HFFc6 (cell line): ENCODE measurements at places on chromosomes 6 and 20. TPM values are rescaled to one million over a fixed set of nuclear protein-coding genes. Genes with fewer than 3 reads are reported as not detected.

Gene SPATA25
- total RNA-seq: 0.47 and 0.48 TPM in 2 replicates

Gene RAET1L
- not detected in 3 replicates for total RNA-seq

Gene MKKS
- 8.4 to 12.1 TPM (median 10.7 TPM) in 3 replicates for total RNA-seq

Gene RUNX2
- total RNA-seq: 7.0 to 9.6 TPM (median 8.0 TPM) in 3 replicates

Gene NTSR1
- 3.5 to 5.7 TPM (median 5.3 TPM) in 3 replicates for total RNA-seq

Gene B4GALT5
- 21.8 to 23.1 TPM (median 22.2 TPM) in 3 replicates for total RNA-seq

- DNase-seq: no peak
Observed at GRCh38 chr6:157531169-157531985, 150.4 kb downstream of the ZDHHC14 start.

DNA sequence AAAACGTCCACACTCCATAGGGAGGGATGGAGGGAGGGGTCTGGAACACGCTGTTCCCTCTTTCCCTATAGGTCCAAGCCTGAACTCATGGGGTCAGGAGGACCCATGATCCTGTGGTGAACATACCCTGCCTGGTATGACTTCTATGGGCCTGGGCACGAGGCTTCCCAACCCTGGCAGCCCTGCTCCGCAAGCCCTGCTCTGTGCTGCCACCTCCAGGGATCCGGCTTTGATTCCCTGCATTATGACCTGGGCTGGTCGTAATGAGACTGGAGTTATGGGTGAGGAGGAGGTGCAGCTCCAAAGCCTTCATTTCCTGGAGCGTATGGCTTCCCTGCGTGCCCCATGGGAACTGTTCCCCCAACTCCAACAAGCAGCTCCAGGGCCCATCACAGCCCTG lies 54.9 kb downstream of the CDH22 start:
- no peak for DNase-seq

DNA sequence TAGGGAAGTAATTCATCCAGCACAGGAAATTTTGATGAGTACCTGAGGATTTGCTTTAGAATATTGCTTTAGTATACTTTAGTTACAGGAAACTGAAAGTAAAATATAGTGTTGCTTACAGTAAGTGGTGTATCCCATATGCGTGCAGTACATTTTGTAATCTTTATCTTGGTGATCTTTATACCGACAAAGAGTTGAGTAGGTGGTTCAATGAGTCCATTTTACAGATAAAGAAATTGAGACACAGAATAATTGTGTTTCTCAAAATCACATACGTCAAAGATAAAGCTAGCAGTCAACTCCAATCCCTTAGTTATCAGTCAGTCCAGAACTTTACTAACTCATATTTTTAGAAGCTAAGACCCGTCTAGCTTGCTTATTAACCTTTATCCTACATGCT lies 65.8 kb upstream of the E2F3 start:
- DNase-seq: no peak

DNA sequence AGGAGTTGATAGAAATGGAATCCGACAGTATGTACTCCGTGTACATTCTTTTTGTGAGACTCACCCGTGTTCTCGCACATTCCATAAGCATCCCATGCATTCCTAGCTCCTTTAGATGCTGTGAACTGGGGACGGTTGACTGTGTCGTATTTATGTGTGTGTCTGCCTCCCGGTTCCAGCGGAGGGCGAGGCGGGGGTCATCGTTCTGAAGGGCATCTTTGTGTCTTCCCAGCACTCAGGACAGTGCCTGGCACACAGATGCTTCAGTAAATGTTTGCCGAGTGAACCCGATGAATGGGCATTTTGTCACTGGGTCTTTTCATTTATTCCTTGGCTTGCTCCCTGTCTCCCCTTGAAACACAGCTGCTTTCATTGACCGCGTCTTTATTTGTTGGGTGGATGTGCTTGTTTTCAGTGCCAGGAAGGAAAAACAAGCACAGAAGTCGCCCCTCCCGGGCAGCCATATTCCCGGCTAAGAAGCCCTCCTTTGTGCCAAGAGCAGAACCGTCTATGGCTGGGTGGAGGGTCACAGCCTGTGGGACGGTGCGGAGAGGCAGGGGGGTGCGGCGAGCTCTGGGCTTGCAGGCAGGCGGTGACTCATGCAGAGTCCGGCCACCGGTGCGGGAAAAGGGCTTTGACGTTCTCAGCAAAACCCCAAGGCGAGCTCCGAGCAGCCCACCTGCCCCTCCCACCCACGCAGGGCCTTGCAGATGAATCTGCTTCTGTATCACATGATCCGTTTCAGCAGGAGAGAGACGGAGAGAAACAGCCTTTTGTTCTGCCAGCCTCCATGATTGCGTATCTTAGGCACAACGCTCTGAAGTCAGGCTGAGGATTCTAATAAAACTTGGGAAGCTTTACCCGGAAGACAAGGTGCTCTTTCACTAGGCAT lies 11.2 kb upstream of the PSMG4 start:
- peak; percentile 92 for DNase-seq

DNA sequence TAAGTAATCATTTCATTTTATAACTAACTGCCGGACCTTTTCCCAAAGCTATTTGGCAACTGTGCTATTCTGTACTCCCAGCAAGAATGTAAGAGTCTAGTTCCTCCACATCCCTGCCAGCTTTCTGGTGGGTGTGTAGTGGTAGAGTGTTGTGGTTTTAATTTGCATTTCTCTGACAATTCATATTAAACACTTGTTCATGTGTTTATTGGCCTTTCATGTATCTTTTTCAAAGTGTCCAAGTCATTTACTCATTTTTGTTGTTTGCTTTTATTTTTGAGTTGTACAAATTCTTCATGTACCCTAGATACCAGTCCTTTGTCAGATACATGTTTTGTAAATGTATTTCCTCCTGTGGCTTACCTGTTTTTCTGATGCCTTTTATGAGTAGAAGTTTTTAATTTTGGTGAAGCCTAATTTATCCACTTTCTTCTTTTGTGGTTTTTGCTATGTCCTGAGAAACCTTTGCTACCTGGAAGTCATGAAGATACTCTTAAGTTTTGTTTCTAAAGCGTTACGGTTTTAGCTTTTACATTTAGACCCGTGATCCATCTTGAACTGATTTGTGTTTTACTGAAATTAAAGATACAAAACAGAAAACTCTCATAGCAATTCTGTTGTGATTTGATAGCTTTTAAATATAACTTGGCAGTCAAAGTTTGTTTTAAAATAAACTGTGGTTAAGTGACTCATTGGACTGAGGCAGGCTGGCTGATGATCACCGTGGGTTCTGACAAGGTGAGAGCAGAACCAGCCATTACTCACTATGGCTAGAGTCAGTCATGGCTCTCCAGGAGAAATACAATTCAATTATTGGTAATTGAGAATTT lies 8.0 kb downstream of the MYLIP start:
- DNase-seq: peak; percentile 83

GRCh38 chr20:10689385-10689784 lies 15.6 kb upstream of the JAG1 start:
- DNase-seq: no peak

DNA sequence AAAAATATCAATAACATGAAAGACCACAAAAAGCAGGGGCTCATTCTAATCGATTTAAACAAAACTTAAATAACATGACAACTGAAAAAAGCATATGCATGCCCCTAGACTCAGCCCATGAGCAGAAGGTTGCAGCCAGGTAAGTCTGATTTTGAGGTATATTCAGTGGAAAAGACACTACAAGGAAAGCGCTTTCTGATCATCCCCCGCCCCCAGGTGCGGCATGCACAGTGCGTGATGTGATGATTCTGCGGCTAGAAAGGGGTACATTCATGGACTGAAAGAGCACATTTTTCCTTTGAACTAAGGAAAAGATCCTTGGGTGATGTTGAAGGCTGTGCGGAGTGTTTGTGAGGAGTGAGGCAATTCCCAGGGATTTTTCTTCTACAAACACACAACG lies 16.9 kb upstream of the FOXC1 start:
- DNase-seq: no peak

- DNase-seq: no peak
Observed at GRCh38 chr6:143559051-143559660, 47.6 kb upstream of the FUCA2 start.

DNA sequence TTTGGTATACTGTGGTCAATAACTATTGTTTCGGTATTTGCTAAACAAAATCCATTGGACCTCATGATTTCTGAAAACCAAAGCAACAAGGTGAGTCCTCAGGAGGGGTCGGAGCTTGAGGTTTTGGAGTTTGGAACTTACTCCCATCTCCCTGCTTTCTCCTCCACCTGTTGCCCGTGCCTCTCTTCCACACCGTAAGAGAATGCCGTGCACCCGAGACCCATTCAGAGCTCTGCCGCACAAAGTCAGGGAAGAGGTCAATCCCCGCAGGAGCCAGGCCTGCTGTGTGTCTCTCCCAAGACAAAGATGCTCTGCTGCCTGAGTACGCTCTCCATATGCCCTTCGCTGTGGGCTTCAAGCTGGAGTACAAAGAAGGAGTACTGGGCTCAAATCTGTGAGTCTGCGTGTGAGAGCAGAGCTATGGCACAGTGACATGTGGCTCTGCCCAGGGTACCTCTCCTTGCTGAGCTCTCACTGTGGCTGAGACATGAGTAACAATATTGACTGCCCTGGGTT lies 23.9 kb downstream of the PXDC1 start:
- DNase-seq: no peak

GRCh38 chr6:125747589-125748405 lies 1.6 kb upstream of the HEY2 start:
- DNase-seq: no peak

DNA sequence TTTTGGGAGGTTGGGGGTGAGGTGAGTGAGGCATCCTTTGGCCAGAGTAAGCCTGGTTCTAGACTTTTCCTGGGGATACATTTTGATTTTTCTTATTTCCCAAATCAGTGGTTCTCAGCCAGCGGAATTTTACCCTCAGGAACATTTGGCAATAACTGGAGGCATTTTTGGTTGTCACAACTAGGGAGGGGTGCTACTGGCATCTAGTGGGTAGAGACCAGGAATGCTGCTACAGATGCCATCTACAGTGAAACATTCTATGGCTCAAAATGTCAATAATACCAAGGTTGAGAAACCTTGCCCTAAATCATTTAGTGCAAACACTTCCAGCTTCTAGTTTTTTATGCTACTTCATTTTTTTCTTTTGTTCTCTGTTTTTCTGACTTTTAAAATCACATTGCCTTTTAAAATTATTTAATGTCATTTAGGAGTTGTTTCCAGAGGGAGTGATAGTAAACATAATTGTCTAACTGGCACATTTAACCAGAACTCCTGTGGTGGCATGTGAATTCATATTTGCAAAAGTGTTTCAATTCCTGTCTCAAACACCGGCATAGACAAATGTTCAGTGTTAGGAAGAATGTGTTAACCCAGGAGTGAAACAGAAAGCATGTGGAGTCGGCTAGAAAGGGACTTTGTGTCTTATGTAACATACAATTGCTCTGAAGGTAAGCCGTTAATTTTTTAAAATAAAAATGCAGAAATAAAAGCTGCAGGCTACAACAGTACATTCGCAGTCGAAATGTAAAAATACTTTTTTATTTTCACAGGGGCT lies 59.0 kb downstream of the QRSL1 start:
- DNase-seq: no peak

GRCh38 chr6:27577922-27578321 lies 105.0 kb upstream of the ZNF184 start:
- no peak for DNase-seq

DNA sequence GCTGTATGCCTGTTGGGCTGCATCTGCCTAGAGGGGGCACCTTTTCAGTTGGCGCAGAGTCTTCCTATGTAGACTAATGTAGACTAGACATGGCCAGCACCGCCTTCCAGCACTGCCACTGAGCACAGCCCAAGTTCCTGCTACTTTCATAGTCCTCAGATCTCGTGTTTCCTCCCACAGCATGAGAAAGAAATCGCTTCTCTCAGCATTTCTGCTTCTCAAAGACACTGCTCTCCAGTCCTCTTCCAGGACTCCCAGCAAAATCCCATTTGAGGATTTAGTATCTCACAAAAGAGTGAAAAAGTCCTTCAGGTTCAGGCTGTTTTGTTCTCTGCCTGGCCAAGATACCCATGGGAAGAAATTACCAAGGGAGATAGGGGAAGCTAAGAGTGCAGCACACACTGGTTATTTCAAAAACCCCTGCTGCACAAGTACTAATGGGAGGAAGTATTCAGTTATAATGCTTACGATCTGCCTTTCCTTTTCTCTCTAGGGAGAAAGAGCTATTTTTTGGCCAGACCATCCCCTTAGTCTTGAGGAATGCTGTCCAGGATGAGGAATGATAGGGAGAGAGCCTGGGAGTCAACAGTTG lies 35.7 kb downstream of the OGFRL1 start:
- no peak for DNase-seq

GRCh38 chr6:56416247-56416646 lies 168.9 kb upstream of the COL21A1 start:
- DNase-seq: peak; percentile 20

DNA sequence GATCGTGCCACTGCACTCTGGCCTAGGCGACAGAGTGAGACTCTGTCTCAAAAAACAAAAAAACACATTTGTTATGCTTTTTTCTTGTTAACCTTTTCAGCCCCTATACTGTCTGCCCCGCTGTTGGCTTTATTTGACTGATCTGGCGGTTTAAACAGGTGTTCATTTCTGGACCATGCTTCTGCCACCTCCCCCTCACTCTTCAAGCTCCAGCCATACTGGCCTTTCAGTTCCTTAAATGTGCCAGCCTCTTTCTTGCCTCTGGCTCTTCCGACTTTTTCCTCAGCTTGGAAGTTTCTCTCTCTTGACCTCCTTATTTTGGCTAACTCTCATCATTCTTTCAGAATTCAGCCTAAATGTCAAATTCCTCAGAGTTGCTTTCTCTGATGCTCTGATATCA lies 35.2 kb upstream of the TXLNB start:
- DNase-seq: no peak

- DNase-seq: no peak
Observed at GRCh38 chr6:97205966-97206365, 77.0 kb downstream of the MMS22L start.

DNA sequence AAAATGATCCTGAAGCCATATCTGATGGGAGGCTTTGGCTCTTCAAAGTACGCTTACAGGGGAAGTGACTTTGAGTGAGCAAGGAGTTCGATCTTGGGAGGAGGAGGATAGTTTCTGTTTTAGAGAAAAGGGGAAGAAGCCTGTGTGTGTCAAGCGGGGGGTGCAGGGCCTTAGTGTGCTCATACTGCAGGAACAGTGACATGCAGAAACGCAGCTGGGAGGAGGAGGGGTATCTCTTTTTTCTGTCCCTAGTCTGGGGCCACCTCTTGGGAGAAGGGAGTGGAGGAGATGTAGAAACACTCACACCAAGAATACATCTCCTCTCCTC lies 19.8 kb downstream of the SIRPD start:
- no peak for DNase-seq

DNA sequence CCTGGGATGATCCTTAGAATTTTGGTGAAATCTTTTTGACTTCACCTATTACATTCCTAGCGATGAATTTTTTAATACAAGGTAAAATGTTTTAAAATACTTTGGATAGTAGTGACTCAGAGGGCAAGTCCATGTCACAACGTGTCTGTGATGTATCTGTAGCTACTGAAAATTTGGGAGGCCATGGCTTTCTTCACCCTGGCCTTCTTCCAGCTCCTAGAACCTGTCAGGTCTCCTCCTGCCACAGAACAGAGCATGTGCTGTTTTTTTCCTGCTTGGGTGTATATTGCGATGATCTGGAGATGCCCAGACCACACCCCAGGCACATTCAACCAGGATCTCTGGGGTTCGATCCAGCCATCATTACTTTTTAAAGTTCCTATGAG lies 194.4 kb downstream of the BTBD3 start:
- DNase-seq: no peak
